Amygdala (tissue), 56 donors: ENCODE measurements at places on chromosomes 2 and 18.

GRCh38 chr18:51044928-51045585 is 15.0 kb downstream of the SMAD4 start:
- no peak for DNase-seq

DNA sequence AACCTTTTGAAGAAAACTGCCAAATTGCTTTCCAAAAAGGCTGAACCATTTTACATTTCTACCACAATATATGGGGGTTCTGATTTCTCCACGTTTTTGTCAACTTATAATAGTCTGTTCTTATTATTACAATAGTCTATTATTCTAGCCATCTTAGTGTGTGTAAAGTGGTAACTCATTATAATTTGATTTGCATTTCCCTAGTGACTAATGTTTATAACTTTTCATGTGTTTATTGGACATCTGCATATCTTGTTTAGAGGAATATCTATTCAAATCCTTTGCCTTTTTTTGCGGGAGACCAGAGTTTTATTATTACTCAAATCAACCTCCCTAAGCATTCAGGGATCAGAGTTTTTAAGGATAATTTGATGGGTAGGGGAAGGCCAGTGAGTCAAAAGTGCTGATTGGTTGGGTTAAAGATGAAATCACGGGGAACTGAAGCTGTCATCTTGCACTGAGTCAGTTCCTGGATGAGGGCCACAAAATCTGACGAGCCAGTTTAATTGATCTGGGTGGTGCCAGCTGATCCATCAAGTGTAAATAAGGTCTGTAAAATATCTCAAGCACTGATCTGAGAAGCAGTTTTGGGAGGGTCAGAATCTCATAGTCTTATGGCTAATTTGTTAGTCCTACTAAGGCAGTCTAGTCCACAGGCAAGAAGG is 303.4 kb upstream of the NCKAP5 start:
- no peak for DNase-seq

- DNase-seq, result no peak
These were observed 302.1 kb downstream of the SMAD2 start for GRCh38 chr18:47628240-47628781.

DNA sequence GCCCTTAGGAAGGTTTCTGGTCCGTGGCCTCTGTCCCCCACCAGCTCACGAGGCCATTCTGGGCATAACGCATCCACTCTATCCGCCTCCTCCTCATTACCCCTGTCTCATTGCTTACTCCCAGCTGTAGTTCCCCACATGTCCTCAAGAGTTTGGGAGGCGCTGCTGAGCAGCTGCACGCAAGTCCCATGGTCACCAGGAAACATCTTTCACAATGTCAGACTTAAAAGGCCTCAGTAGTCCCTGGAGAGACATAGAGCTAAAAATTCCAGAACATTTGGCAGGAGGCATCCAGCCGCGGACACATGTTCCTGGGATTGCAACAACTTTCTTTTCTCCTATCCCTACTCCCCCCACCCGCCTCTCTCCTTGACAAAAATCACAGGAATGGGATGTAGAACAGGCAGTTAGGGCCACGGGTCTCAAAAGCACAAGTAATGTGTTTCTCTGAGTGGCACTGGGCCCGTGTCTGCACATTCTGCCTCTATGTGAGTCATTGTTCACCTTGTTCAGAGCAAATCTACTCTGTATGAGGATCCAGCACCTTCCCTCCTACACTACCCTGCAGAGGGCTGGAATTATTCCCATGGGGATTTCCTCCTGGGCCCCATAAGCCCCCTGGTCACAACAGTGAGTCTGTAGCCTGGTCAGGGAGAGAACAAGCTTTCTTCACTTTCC is 8.1 kb downstream of the LBH start:
- DNase-seq, result no peak

GRCh38 chr2:6800553-6800952 is 65.2 kb downstream of the CMPK2 start:
- no peak for DNase-seq

GRCh38 chr2:146228020-146228393 is 1616.8 kb upstream of the ACVR2A start:
- no peak for DNase-seq
